CD4-positive, alpha-beta T cell treated with Interferon alpha-2 for 1 hour (primary cell): ENCODE measurements at places on chromosomes 13 and 19.
A peak's percentile ranks its signal among the peaks of the same experiment; 100 is the strongest.

GRCh38 chr13:78596736-78597601 is 6.4 kb downstream of the POU4F1 start:
- no peak for DNase-seq

GRCh38 chr13:36875431-36875830 is 44.6 kb downstream of the SMAD9 start:
- DNase-seq = no peak

DNA sequence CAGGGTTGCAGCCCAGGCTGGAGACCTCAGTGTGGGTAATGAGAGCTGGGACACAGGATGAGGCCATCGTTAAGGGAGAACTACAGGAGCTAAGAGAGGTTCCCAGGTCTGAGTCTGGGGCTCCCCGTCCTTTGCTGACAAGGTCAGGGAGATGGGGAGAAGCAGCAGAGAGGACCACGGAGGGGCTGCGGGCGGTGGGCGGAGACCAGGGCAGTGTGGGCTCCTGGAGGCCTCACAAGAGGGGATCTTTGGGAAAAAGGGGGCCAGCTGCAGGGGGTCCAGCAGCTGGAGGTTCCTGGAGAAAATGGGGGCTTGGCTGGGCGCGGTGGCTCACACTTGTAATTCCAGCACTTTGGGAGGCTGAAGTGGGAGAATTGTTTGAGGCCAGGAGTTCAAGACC is 16.0 kb downstream of the RFX1 start:
- DNase-seq = no peak

GRCh38 chr13:43377973-43378372 is 354.6 kb downstream of the DNAJC15 start:
- no peak for DNase-seq

- no peak for DNase-seq
These were observed 360.0 kb downstream of the DCT start for GRCh38 chr13:94119360-94119936.

GRCh38 chr13:23592596-23592995 is 22.4 kb downstream of the TNFRSF19 start:
- DNase-seq = no peak

DNA sequence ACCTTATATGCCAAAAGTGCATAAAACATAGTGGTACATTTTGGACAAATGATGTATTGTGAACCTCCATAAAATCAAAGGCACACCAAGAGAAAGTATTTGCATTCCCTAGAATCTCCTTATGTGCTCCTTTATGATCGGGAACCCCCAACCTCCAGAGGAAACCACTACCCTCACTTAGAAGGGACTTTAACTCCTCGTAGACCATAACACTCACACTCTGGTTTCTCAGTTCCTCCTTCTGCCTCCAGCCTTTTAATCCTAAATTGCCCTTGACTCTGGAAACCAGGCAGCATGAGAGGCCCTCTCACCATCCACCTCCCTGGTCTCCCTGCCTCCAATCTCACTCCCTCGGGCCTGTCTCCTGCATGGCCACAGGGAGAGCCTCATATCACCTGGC is 9.8 kb upstream of the KCNN4 start:
- no peak for DNase-seq

- DNase-seq = peak; percentile 68
These were observed 44.5 kb downstream of the RFX2 start for GRCh38 chr19:6065685-6066374.

DNA sequence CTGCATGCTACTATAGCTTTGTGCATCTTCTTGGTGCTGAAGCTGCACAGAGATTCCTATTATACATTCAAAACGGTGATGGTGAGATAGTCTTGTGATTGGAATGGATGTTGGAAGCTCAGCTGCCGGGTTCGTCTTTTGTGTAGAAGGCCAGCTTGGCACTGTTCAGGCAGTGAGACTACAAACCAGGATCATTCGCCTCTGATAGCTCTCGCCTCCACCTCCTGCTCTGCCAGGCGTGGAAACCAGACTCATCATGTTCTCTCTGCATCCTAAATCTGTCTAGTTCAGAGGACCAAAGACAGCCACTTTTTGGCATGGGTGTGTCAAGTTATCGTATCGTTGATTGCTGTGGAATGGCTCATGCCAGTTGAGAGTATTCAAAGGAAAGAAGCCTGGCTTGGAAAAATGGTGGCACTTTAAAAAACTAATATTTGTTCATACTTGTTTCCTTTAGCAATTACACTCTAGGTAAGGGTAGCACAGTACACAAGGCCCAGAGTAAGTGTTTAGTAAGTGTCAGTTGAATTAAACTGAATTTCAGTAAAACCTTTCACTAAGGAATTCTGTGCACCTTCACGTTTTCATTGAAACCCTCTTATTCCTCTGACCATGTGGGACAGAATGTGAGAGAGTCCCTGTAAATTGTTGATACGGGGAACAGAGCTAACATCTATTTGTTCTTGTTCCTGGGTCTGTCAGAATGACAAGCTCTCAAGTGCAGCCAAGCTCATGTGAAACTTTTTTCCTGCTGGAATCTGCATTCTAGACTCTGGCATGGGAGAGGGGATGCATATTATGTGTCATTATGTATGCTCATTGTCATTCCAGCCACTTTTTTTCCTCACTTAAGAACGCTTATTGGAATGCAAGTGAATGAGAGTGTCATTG is 69.8 kb downstream of the DPY19L3 start:
- DNase-seq = no peak

DNA sequence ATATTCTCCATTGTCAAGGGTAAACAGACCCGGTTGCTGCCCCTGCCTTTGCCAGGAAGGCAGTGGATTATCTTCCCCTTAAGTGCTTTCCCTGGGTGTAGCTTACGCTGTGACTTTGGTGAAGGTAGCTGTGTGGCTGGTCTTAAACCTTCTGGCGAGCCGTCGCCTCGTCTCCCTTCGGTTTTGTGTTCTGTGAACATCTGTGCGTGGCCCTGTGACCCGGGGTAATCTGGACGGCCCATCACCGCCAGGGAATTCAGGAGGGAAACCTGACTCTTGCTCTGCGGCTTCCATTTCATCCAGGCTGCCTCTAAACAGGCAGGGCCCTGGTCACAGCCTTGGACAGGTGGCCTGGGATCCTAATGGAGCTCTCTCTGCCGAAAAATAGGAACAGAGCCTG is 78.7 kb downstream of the SHISA2 start:
- DNase-seq = no peak

DNA sequence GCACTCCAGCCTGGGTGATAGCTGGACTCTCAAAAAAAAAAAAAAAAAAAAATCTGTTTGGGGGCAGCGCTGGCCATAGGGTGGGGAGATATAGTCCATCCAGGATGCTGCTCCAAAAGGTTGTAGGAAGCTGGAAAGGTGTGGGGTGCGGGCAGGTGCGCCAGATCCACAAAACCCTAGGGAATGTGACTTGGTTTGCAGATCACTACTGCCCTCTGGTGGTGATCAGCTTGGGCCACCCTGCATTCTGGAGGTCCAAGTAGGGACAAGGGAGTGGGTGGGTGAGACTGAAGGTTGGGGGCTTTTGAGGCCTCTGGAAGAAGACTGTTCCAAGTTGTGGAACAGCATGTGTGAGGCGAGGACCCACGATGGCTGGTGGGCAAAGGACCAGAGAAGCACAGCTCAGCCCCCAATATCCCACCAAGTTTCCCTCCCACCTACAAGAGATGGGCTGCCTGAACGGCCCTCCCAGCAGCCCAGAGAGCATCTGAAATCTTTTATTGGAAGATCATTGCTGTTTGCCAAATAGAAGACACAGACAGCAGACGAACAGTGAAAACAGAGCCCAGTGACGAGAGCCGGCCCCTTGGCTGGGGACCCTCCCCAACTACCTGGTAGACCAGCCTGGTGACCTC is 10.4 kb upstream of the TYK2 start:
- peak; percentile 78 for DNase-seq

- no peak for DNase-seq
These were observed 8.0 kb downstream of the NANOS3 start for GRCh38 chr19:13884726-13885591.

GRCh38 chr13:42574435-42575311 is 721 bp downstream of the TNFSF11 start:
- DNase-seq = peak; percentile 12

GRCh38 chr19:1269478-1270212 is 513 bp downstream of the CIRBP start:
- DNase-seq = peak; percentile 90

DNA sequence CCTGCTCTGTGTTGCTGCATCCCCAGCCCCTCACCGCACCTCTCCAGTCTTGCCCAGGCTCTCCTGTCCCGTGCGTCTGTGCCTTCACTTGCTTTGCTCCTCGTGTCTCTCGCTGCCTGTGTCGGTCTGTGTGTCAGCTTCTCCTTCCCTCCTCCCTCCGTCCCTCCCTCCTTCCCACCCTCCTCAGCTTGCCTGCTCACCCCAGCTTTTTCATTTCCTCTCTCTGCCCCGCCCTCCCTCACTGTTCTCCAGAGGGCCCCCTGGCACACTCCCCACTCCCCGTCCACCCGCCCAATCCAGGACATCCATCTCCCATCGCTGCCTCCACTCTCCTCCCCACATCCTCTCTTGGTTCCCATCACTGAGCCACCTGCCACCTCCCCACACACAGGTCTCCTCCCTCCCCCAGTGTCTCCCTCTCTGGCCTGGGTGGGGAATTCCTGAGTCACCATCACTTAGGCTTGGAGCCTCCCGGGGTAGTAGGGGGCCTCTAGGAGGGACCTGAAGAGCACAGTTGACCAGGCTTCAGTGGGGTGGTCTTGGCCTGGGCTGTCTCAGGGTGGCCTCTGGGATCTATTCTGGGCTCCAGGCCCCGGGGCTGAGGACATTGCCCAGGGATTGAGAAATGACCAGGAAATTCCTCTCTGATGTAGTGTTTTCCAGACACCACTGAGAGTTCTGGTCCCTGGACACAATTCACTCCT is at the start of gene PTGIR:
TSS of gene PTGIR (minus strand) at position 132 of the 704 bp plus-strand sequence. CDS start 864 bp downstream, outside the sequence.
- no peak for DNase-seq

DNA sequence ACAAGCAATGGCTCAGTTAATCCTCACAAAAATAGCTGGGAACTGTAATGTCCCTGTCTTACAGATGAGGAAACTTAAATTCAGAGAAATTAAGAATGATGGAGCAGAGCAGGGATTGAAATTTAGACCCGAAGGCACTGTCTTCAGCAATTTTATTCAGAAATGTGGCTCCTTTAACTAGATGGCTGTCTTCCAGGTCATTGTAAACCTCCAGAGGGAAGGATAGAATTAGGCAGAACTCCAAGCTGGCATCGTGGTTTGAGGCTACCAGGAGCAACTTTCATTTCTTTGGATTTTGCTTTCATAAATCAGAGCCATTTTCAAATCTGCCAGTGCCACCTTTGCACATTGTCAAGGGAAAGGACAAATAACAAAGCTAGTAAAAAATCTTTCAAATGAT is 339.0 kb downstream of the DCT start:
- no peak for DNase-seq

GRCh38 chr13:99969453-99969918 is 2.1 kb downstream of the ZIC5 start:
- DNase-seq = no peak

DNA sequence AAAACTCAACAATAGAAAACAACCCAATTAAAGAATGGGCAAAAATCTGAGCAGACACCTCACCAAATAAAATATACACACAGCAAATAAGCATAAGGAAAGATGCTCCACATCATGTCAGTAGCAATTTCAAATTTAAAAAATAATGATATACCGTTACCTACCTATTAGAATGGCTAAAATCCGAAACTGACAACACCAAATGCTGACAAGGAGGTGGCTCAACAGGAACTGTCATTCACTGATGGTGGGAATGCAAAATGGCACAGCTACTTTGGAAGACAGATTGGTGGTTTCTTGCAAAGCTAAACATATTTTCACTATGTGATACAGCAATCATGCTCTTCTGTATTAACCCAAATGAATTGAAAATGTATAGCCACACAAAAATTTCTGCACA is 9.1 kb downstream of the CYP2A13 start:
- no peak for DNase-seq

- no peak for DNase-seq
These were observed 11.8 kb downstream of the PEPD start for GRCh38 chr19:33509774-33510173.

DNA sequence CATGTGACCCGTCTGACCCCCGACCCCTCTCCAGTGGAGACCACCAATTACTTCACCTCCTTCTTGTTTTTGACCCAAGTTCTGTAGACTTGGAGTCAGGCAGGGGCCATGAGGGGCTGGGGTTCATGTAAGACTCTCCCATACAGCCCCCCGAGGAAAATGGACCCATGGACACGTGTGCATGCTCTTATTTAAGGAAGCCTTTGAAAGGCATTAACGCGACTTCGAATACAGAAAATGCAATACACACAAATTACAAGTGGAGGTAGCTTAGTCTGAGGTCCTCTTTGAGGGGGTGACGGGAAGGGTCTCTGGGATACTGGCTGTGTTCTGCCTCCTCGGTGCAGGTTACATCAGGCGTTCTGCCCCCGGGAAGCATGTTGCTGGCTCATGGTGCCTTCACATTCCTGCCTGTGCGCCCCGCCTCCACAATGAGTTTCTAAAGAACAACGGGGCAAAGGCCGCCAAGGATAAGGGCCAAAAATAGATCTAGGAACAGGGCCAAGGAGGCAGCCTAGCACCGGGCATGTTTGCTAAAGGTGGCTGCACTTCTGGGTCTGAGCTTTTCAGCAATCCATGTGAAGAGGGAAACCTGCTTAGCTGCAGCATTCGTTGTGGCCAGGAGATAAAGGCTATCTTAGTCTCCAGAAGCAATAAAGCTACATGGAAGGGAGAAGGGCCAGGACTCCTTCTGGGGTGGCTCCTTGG is 54.5 kb downstream of the RAB20 start:
- DNase-seq = no peak

GRCh38 chr13:47094734-47095434 is 198.0 kb upstream of the HTR2A start:
- no peak for DNase-seq

GRCh38 chr19:55526216-55527196 is 10.4 kb downstream of the SBK2 start:
- no peak for DNase-seq

DNA sequence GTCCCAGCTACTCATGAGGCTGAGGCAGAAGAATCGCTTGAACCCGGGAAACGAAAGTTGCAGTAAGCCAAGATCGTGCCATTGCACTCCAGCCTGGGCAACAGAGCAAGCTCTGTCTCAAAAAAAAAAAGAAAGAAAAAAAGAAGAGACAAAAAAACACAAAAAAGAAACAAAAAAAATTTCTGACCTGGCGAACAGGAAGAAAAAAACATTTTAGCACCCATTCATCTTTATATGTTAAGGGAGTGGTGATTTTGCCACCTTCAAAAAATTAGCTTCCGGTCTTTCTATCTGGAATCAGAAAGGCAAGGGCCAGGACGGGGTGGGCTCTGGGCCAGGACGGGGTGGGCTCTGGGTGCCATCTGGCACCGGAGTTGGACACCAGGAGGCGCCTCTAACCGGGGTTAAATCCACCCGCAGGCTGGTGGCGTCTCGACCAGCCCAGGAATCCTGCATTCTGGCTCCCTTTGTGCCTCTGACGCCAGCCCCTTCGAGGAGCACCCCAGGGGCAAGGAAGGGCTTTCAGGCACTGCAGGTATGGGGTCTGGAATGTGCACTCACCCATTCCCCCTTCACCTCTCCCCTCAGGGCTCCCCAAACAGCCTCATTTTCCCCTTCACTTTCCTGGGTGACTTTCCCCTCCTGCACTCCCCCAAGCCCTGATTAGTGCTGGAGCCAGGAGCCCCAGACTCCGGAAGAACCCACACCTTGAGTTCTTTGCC is 10.4 kb upstream of the ZSWIM4 start:
- DNase-seq = peak; percentile 68

GRCh38 chr13:46717275-46717674 is 79.7 kb downstream of the ESD start:
- no peak for DNase-seq

GRCh38 chr13:93620181-93620765 is 393.7 kb downstream of the GPC6 start:
- DNase-seq = no peak
